NCI-H2029 (cell line): ENCODE measurements at places on chromosomes 12 and 14.

GRCh38 chr14:55505846-55506245 lies 65.4 kb upstream of the TBPL2 start:
- peak; percentile 49 for DNase-seq

- no peak for DNase-seq
These were observed 28.6 kb downstream of the ABCB9 start for GRCh38 chr12:122937622-122938091.

GRCh38 chr12:59944177-59944576 lies 348.3 kb downstream of the SLC16A7 start:
- DNase-seq: no peak

GRCh38 chr12:51098611-51099010 lies 15.2 kb upstream of the CSRNP2 start:
- DNase-seq: no peak

GRCh38 chr12:65779091-65779642 lies 45.1 kb upstream of the HMGA2 start:
- no peak for DNase-seq

DNA sequence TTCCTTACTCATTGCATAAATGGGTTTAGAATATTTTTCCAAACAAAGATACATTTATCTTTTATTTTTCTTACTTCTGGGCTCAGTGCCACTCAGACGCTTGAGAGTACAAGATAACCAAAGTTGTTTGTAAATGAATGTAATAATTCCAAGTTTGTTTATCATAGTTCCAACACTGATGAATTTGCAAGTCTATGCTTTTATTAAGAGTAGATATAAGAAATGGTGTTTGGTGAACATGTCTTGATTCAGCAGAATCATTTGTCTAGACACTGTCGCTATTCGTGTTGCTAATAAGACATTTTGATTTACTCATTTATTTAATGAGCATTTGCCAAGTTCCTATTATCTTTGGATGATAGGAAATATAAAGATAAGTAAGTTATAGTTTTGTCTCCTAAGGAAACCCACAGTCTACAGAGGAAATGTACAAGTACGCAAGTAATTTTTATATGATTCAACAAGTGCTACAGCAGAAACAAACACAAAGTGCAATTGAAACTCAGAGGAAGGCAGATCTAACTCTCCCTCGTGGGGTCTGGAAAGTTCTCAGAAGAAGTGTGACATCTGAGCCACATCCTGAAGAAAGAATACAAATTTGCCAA lies 132.8 kb upstream of the FSCB start:
- no peak for DNase-seq

DNA sequence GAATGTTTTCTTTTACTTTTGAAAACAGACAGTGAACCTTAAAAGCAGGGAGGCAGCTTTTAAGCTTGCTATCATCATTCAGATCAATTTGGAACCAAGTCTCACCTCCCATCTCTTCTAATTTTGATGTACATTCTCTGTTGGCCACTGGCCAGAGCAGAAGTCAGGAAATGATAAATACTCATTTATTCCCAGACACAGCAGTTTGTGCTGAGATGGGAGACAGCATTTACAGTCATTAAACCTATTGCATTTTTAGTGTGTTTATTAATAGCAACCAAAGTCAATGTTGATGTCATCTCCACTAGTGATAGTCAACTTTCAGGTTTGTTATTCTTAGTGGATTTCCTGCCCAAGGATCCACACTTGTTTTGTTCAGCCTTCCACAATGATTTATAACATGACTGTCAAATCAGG lies 320.0 kb upstream of the ATP2B1 start:
- DNase-seq: no peak

GRCh38 chr12:27429606-27430005 lies 16.9 kb upstream of the SMCO2 start:
- DNase-seq: no peak

GRCh38 chr14:101501858-101502615 lies 59.3 kb upstream of the DIO3 start:
- no peak for DNase-seq

- no peak for DNase-seq
These were observed 10.4 kb upstream of the TMEM263 start for GRCh38 chr12:106945261-106945851.

DNA sequence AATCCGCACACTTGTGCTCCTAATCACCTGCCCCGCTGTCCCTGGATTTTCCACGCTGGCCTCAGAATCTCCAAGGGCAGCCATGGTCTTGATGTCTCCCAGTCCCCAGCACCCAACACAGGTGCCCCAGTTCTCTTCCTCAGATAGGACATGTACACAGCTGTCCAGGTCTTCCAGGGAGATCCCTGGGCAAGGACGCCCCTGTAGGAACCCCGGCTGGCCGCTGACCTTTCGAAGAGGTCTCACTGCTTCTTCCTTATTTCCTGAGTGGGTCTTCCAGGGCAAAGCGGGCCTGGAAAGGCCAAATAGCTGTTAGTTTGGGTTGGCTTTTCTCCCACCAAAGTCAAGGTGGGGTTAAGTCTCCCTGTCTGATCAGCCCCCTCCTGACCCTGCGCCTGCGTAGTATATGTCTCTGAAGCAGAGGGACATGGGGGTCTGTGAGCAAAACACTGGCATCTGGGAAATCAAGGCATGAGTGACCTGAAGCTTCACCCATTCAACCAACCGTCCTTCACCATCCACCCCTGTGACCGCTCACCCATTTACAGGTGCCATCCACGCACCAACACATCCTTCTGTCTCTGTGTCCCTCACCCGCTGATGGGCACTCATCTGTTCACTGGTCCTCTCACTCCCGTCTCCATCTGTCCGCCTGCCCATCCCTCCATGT lies 4.6 kb downstream of the BEGAIN start:
- no peak for DNase-seq

- no peak for DNase-seq
These were observed 7.9 kb upstream of the VAMP1 start for GRCh38 chr12:6478416-6478815.

DNA sequence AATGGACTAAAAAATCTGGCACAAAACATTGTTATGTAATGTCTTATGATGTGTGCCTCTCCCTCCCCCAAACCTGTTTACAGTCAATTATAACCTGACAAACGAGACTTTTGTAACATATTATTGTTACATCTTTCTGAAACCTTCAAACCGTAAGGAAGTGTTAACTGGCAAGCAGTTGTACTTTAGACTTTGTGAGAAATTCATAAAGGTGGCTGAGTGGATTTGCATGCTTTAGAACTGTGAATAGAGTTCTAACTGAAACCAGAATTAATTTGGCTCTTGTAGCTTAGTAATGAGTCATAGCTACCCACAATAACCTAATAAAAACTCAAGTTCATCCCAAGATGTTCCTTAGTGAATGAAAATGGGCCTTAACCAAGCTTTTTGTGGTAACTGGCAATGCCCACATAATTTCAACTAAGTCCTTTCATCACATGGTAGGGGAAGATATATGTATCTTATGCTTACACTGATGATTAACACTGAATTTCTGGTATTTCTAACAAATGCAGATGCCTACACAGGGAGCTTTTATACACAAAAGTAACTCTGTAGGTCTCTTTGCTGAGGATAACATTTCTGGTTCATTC lies 29.7 kb downstream of the RAD9B start:
- DNase-seq: no peak

- no peak for DNase-seq
These were observed 754.1 kb downstream of the NOVA1 start for GRCh38 chr14:25843481-25844470.

- DNase-seq: peak; percentile 47
These were observed 4.3 kb downstream of the TTC6 start for GRCh38 chr14:37599507-37600368.

DNA sequence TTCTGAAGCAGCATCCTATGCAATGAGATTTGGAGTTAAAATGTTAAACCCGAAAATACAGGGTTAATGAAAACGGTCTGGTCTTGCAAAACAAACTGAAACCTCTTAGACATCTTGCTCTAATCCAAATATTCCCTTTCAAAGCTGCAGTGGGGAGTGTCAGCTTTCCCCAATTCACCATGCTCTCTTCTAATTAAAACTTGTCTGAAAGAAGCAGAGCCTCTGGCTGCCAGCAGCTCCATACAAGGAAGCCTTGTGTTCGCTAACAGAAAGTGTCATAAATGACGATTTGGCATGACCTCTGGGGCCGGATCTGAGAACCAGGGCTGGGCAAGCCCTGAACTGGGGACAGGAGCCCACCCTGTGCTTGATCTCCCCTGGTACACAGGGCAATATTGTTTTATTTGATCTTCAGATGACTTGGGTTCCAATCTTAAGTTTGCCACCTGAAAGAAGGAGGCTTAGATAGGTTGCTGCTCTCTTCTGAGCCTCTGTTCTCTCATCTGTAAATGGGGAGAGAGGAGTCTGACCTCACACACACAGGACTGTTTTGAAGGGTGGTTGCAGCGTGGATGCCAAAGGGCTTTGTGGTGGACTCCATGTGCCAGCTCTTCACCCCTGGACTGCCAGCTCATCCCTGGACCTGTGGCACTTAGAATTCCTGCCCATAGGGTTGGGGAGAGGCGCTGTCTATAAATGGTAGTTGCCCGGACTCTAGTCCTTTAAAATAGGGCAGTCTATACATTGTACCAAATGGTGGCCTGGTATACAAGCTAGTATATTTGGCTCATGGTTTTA lies 7.8 kb downstream of the KMT5A start:
- DNase-seq: no peak
